ENCODE measurements at places on chromosomes 3 and 15. TPM values are rescaled to one million over a fixed set of nuclear protein-coding genes. Genes with fewer than 3 reads are reported as not detected.

DNA sequence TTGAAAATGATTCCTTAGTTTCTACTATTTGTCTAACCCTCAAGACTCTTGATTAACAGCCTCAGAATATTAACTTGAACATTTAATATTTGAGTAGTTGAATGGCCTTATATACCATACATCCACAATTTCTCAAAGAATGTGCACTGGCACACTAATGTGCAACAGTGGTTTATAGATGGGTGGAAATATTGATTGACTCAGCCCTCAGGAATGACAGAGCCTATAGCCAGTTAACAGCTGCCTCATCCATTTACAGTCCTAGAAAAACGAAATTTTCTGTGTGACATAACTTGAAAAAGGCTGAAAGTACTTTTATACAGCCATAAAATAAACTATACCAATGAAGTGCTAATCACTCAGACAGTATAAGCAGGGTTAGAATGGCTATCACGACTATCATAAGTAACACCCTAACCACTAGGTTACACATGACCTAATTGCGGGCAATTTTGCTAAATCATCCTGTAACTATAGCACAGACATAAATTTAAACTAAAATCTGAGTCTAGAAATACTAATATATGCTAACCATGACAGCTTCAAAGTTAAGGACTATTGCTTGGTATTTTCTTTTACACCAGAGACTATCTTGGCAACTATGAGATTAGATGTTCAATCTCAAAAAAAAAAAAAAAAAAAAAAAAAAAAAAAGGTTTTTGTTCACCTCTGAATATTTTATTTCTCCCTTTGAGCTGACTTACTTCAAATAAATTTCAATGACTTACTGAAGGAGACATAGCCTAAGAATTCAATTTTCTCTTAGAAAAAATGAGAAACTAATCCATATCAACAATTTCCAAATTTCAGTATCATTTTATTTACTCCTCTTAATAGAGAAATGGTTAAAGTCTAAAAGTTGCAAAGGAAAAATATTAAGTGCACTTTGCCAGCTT lies 9.3 kb downstream of the SECISBP2L start:
- DNase-seq = no peak

DNA sequence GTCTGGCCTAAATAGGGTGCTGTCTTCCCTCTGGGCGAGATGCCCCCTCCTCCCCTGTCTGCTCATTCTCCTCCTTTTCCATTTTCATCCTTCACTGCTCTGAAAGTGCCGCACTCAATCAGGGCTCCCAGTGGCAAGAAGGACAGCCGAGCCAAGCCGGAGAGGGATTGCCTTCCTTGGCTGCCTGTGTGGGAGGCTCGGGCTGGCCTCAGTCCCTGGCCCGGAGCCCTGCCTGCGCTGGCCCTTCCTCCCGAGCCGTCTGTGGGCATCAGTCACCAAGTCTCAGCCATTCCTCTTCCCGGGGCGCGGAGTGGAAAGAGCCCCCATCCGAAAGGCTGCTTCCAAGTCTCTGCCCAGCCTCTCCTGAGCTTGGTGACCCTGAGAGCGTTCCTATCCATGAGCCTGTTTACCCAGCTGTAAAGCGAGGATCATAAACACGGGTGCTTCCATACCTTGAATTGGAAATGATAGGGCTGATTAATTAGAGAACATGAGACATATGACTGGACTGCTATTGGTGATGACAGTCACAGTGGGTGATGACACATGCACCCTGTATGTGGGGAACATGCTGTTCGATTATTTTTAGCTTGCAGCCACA lies 59.1 kb upstream of the TLE3 start:
- peak; percentile 92 for DNase-seq

The HYKK gene
- total RNA-seq = 15.0 TPM

DNA sequence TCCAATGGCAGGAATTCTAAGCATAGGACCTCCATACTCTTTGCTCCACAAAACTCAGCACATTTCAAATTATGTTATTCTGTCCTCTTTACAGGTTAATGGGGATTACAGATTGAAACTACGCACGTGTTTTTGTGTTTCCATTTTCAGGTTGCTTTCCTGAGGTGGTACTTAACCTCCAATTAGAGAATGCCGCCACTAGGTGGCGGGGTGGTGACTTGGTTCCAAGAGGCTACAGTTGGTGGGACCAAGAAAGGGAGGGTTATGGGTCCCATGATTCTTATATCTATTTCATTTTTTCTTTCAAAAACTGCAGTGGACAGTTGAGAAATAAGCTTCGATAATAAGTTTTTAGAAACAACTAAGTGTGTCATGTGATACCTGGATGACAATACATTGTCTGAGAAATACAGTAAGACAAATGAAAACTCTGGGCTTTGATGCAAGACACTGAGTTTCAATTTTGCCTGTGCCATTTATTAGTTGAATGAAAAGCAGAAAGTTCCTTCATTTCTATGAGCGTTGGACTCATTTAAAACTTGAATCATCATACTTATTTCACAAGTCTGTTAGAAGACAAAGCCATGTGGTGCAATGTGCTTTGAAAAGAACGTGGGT lies 539.0 kb downstream of the FGF12 start:
- peak; percentile 74 for DNase-seq

DNA sequence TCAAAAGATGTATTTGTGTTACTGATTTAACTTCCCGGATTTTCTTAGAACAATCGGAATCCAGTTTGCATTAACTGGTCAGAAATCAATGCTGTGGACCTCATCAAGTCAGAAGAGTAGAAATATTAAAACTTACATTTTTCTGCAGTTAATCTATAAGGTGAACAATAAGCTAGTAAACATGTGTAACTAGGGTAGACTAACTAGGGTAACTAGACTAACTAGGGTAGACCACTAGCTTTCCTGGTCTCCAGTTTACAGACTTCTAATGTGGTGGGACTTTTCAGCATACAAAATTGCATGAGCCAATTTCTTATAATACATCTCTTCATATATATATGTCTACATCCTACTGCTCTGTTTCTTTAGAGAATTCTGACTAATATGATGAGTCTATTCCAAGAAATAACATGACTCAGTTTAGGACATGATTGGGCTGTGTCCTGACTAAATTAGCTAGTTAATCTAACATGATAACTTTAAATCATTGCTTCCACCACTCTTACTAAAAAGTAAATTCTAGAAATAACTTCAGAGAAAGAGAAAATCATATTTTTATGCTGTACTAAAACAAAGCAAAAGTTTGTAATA lies 5.3 kb downstream of the PLSCR2 start:
- DNase-seq = no peak

The ALS2CL gene
- 61.4 TPM for total RNA-seq

The DNAH1 gene
- 4.6 TPM for total RNA-seq

All from thyroid gland (tissue), 4 donors.